ENCODE measurements at places on chromosomes 16 and 17. TPM values are rescaled to one million over a fixed set of nuclear protein-coding genes. Genes with fewer than 3 reads are reported as not detected.
A peak's percentile ranks its signal among the peaks of the same experiment; 100 is the strongest.

DNA sequence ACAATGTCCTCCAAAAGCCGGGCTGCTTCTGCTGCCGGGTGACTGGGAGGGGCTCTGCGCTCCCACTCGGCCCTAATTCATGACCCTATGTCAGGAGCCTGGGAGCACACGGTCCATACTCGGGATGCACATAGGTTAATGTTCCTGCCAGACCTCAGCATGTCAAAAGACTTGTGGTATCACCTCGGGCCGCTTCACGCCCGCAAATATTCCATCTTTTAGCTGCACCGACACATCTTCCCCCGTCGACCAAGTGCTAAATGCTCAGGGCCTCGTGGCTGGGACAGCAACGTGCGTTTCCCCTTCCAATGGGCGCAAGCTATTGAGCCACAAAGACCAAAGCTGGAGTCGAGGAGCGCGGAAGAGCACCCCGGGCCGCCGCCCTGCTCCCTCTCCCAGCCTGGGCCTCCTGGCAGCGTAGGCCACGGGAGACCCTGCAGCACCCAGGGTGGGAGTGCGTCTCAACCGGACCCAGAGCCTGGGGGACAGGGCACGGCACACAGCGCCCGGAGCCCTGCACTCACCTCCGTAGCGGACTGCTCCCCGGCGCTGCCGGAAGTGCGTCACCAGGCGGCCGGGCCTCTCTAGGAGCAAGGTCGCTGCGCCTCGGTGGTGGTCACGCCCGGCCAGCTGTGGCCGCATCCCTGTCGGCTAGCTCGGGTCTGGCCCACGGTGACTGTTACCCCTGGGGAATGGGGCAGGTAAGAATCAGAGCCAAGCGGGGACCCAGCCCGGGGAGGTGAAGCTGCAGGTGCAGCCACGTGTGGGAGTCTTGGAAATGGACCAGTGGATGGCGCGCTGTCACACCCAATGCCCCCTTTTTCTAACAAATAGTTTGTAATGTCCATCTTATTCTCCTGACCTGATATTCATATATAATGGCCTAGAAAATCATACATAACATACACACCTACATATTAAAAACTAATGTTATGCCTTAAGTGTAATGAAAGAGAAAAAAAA lies at the start of gene ZNF23:
Gene ZNF23 (minus strand): TSS at position 562 of the 963 bp plus-strand sequence. CDS start 5,451 bp downstream, outside the sequence.
- DNase-seq = peak; percentile 87

GRCh38 chr16:78428193-78428592 lies 328.7 kb downstream of the WWOX start:
- DNase-seq = no peak

- no peak for DNase-seq
Measured at GRCh38 chr16:57278494-57278893, 6.0 kb downstream of the PLLP start.

GRCh38 chr16:71781741-71782140 lies 26.9 kb downstream of the AP1G1 start:
- DNase-seq = no peak

WNT9B gene
- polyA plus RNA-seq = not detected

DNA sequence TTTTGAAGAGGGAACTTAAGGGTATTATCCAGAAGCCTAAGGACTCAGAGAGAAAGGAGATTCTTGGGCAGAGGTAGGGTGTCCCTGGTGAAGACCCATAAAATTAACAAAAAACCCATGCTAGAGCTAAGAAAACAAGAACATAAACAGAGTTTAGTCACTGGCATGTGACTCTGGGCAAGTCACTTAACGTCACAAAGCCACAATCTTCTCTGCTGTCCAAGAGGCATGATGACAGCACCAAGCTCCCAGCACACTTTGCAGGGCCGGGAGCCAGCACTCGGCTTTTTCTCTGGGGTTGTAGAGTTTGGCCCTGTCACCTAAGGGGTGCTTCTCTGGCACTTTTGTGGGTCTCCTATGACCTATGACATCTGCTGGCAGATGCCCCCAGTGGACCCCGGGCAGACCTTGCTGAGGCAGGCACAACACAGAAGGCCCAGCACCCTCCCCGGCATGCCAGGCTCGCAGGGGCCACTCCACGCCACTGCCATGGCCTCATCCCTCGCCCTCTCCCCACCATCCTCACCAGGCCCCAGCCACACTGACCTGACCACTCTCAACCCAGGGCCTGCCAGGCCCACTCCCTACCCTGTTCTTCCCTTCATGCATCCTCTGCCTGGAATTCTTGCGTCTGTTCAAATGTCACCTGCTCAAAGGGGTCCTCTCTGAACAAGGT lies 69.8 kb downstream of the DYNLRB2 start:
- DNase-seq = no peak

METRNL gene
- 21.5 TPM for polyA plus RNA-seq

DNA sequence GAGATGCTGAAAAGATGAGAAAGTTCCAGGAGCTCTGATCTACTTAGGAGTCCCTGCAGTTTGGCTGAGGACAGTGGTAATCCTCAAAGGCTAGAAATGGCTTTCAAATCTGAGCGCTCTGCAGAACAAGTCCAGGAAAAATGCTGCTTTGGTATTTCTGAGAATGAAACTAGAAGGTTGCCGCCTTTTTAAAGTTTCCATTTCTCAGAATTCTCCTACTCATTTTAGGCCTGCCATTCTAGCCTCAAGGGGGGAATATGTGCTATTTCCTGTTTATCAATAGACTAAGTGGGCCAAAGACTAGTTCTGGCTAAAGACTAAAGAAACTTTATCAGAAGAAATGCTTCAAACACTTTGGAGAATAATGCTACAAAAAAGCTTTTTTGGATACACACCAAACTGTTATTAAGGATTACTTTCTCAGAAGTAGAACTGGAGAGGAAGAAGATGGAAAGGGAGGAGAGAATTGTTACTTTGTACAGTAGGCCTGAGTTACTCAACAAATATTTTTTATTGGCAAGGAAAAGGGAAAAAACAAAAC lies at the start of gene SLFN12L:
Gene SLFN12L (minus strand): TSS at position 78 of the 541 bp plus-strand sequence. CDS start 15,314 bp downstream, outside the sequence.
- DNase-seq = peak; percentile 63

DNA sequence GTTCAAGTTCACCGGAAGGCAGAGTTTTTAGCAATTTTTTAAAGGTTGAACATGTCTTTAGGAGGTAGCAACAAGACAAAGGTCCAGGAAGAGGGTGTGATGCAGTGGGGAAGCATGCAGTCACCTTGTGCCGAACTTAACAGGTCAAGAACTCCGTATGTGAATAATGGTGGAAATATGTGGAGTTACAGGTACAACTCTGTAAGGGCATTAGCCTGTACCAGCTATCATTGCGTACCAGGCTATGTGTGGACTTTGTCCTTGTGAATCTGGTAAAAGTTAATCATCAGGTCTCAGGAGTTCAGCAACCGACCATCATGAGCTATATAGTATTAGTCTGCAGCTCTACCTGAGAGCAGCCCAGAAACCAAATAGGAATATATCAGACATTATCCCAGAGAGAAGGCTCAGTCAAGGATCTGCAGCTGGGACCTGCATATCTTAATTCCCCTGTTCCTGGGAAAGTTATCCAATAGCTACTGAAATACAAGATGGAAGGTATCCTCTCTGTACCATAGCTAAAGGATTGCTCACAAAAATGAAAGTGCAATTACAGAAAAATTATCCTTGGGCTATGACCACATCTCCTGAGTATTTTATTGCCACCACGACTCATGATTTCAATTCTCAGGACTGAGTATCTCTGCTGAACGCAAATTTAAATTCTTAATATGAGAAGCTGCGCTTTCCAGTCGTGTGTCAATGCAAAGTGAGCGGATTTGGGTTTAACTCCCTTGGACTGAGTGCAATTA lies 469.3 kb downstream of the CDH13 start:
- DNase-seq = no peak

DNA sequence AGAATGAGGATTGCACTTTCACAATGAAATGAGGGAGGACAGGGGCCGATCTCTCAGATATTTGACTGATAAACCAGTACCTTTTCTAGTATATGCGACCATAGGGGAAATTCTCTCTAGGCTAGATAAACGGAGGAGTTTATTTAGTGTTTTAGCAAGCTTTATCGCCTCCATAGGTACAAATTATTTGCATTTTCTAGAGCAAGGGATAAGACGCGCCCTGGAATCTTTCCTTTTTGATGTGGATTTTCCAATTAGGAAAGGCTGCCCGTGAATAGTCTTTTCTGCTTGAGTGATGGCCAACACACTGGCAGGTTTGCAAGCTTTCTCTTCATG lies 351 bp upstream of the GDPD1 start:
- no peak for DNase-seq

DNA sequence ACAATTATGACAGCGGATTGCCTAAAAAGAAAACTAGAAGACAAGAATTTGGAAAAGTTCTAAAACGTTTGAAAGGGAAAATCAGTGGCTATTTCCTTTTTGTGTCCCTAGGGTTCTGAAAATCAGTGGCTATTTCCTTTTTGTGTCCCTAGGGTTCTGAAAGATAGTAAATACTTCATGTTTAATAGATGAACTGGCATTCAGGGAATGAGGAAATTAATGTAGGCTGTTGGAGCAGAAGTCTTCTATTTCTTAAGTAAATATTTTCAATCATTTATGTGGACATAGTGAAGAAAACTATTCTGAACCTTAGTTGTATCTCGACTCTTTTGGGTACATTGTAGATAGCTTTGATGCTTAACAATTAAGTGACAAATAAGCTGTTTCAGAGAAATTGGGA lies 78.9 kb downstream of the SHISA6 start:
- no peak for DNase-seq

- no peak for DNase-seq
Measured at GRCh38 chr17:72113751-72114150, 7.1 kb upstream of the SOX9 start.

- DNase-seq = no peak
Measured at GRCh38 chr17:540631-541030, 174.0 kb downstream of the VPS53 start.

NRN1L gene
- polyA plus RNA-seq = 1.3 TPM

DNA sequence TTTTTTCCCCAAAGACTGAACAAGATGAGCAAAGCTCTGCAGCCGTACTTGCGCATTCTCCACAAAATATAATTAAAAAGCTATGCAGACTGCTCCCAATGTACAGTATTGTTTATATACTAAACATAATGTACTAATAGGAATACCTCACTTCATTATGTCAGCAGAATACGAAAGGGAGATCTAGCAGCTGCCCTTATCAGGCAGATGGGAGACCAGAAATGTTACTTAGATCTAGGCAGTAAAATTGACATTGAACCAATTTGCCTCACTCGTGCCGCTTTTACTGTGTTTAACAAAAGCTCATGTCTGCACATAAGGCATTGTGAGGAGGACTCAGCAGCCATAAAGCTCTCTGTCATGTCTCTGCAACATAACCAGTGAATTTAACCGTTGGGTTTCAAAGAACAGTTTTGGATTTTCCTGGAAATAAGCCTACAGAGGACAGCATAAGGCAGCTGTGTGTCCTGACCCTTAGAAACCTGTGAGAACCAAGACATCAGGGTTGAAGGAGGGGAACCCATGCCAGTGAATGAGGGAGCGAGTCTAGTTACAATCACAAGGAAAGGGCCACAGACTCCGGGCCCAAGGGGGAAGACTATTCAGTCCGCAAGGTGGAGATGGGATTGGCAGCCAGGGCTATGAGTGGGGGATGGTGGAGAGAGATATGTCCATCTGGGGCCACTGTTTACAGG lies 71.4 kb downstream of the GNAO1 start:
- no peak for DNase-seq

DNA sequence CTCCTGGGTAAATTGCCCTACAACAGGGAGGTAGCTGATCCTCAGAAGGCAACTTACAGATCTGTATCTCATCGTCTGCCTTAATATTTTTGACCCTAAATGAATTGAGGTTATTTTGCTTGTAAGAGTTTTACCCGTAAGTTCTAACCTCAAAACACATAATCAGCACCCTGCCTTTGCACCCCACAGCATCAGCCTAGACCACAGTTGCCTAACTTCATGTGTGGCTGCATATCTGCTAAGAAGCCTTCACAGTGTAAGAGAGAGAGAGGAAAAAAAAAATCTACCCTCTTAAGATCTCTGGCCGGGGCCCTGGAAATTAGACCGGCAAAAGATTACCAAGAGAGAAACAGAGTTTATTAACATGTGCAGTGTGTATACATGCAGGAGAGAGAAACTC lies 76.9 kb downstream of the ARHGAP44 start:
- DNase-seq = no peak

- DNase-seq = no peak
Measured at GRCh38 chr17:6502871-6503509, 53.4 kb downstream of the PITPNM3 start.

DNA sequence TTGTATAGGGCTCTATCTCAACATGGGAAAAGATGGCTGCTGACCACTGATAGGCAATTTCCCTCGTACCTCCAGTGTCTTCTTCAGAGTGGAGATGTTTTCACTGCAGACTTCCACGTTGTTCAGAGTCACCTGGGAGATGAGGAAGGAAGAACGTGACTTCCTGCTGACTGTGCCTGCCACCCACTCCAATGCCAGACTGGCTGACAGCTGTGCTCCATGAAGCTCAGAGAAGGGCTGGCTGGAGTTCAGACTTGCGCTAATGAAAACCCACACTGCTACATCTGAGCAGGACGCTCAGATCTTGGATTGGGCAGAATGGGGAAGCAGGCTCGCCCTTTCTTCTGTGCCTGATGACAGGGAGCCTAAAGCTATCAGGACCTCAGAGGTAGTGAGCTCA lies 33.1 kb downstream of the COG4 start:
- peak; percentile 42 for DNase-seq

CACNG1 gene
- polyA plus RNA-seq = 242 TPM

TBC1D3H gene
- not detected for polyA plus RNA-seq

DNA sequence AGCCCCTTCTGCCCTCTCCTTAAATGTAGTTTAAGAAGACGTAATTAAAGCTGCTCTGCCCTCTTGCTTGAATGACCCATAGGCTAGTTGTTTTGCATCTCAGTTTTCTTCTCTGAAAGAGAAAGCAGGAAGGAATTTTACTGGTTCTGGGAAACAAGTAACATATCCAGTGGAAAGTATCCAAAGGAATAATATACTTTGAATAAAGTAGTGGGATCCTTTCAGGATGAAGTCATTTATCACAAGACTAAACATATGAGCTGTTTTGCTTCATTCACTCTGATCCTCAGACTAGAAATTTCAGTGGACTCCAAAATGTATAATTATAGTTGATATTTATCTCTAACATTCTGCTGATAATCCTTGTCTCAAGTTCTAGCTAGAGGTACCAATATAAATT lies 1297.6 kb upstream of the GOT2 start:
- DNase-seq = peak; percentile 54

GRCh38 chr17:55067697-55068439 lies 99.3 kb downstream of the STXBP4 start:
- peak; percentile 3 for DNase-seq

DNA sequence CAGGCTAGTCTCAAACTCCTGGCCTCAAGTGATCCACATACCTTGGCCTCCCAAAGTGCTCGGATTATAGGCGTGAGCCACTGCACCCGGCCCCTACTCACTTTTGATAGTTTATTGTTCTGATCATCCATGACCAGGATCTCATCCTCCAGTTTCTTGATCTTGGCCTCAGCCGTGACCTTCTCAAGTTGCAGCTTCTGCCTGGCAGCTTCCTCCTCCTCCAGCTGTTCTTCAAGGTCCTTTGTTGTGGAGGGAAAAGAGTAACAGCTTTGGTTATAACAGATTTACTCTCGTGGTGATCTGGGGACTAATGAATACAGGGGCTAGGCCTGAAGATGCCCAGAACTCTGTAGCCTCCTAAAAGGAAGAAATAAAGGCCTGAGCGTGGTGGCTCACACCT lies 89.9 kb downstream of the NDE1 start:
- no peak for DNase-seq

GRCh38 chr17:50353600-50354195 lies 7.8 kb downstream of the XYLT2 start:
- DNase-seq = no peak

GRCh38 chr17:63349478-63350000 lies 96.6 kb downstream of the CYB561 start:
- peak; percentile 18 for DNase-seq

- DNase-seq = peak; percentile 41
Measured at GRCh38 chr16:16014329-16015224, 65.2 kb downstream of the ABCC1 start.

CDRT15L2 gene
- not detected for polyA plus RNA-seq

MYOCD gene
- 0.93 TPM for polyA plus RNA-seq

Measured in muscle of leg (tissue), 16 donors.